Stimulated activated CD8-positive, alpha-beta memory T cell treated with anti-CD3 and anti-CD28 coated beads, Interleukin-4, amount 100 ng/mL, for 1 hour (primary cell): ENCODE measurements at places on chromosomes 11 and 22.

- no peak for DNase-seq
Observed at GRCh38 chr22:42078469-42079318, 806 bp upstream of the SMDT1 start.

DNA sequence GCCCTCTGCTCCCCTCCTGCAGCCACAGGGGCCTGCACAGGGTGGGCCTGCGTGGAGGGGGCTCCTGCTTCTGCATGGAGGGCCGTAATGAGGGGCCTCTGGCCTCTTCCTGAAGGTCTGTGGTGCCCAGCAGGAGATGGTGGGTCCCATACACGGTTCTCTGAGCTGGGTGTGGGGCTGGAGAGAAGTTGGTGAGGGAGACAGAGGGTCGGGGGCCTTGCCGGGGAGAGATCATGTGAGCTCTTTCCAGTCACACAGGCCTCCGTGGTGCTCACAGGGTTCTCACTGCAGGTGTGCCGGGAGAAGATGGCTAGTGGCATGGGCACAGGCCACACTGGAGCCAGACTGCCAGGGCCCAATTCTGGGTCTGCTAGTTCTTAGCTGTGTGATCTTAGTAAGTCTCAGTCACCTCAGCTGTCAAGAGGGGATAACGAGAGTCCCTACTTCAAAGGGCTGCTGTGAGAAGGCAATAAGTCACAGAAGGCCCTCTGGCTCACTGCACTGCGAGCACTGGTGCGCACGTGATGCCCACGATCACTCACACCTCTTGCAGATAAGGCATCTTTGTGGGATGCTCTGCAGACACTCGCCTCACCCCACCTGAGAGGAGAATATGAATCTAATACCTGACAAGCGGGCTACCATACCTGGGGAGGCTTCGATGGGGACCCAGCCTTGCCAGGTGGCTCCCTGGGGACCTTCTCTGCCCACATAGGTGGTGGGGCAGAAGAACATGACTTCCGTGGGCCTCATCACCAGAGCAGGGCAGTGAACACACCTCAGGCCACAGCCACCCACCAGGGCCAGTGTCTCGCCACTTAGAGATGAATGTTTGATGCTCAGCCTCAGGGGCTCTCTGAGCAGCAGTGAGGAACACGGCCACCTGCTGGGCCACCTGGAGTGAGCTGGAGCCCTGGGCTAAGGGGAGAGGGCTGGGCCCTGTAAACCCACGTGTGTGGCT lies 14.5 kb downstream of the KCNC1 start:
- no peak for DNase-seq

GRCh38 chr22:36344106-36344827 lies 43.5 kb downstream of the MYH9 start:
- DNase-seq: no peak

- DNase-seq: no peak
Observed at GRCh38 chr22:20887375-20887774, 28.6 kb downstream of the SNAP29 start.

DNA sequence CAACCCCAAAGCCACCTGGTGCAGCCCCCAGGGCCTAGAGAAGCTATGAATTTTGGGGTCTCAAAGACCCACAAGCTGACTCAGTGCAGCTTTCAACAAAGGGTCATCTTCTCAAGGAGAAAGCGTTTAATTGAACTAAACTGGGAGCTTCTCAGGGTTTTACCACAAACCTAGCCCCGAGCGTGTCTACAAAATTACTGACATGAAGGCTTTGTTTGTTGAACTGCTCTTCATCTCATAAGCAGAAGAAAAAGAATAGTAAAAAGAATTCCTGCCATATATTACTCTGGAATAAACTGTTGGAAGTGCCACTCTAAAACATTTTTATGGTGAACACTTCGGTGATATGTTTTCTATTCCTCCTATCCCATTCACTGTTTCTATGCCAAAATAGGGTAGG lies 50.8 kb upstream of the INCENP start:
- DNase-seq: no peak

DNA sequence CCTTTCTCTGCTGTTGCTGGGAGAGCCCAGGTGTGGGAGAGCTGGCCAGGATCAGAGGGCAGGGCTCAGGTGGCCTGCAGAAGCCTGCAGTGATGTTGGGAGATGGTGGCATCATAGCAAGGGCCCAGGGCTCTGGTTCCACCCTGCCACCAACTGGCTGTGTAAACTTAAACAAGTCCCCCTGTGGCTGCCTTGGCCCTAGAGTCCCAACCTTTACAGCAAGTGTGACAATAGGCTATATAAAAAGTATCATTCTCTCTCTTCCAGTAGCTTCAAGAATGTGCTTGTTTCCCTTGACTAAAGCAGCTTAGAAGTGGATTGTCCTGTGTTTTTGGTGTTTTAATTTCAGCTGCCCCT lies 201.8 kb upstream of the E2F8 start:
- no peak for DNase-seq

GRCh38 chr11:110251836-110252235 lies 44.6 kb downstream of the RDX start:
- DNase-seq: no peak

DNA sequence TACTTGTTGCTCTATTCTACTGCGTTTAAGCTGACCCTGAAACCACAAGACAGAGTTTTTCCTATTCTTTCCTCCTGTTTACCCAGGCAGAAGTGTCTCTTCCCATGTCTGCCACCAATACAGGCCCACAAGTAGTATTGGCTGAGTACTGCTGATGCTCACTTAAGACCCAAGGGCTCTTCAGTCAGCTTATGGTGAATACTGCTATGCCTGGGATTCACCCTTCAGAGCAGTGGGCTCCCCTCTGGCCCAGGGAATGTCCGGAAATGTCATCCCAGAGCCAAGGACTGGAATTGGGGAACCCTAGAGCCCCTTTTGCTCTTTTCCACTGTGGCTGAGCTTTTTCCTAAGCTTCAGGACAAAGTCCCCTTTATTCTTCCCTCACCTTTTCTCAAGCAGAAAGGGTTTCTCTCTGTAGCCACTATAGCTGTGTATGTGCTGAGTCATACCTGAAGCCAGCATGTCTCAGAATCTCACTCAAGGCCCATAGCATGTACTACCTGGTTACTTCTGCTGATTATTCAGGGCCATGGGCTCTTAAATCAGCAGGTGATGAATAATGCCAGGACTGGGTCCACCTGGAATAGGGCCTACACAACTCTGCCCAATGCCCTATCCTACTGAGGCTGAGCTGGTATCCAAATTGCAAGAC lies 745.8 kb upstream of the ANO5 start:
- no peak for DNase-seq
